ENCODE measurements at places on chromosomes 5 and 9. TPM values are rescaled to one million over a fixed set of nuclear protein-coding genes. Genes with fewer than 3 reads are reported as not detected.

Gene C9
- total RNA-seq = not detected

Gene HRCT1
- total RNA-seq = 1.5 TPM

Gene PCDHB5
- total RNA-seq = 11.3 TPM

Gene INSL6
- not detected for total RNA-seq

Gene NTRK2
- 11.1 TPM for total RNA-seq

Gene PTCD2
- 10.2 TPM for total RNA-seq

Gene FBP2
- total RNA-seq = 2.0 TPM

Gene HAVCR2
- 1.8 TPM for total RNA-seq

Gene RANBP3L
- 21.2 TPM for total RNA-seq

Gene PCDHA10
- 2.2 TPM for total RNA-seq

Gene KIF12
- total RNA-seq = 21.5 TPM

Gene CSF2
- not detected for total RNA-seq

Gene CDH18
- total RNA-seq = 1.2 TPM

Gene TMEM232
- total RNA-seq = 11.3 TPM

Gene EMB
- 22.4 TPM for total RNA-seq

Gene BAAT
- not detected for total RNA-seq

Data from prostate gland (tissue), 2 donors.